Esophagus squamous epithelium (tissue), 5 donors: ENCODE measurements at places on chromosomes 7 and 10.

DNA sequence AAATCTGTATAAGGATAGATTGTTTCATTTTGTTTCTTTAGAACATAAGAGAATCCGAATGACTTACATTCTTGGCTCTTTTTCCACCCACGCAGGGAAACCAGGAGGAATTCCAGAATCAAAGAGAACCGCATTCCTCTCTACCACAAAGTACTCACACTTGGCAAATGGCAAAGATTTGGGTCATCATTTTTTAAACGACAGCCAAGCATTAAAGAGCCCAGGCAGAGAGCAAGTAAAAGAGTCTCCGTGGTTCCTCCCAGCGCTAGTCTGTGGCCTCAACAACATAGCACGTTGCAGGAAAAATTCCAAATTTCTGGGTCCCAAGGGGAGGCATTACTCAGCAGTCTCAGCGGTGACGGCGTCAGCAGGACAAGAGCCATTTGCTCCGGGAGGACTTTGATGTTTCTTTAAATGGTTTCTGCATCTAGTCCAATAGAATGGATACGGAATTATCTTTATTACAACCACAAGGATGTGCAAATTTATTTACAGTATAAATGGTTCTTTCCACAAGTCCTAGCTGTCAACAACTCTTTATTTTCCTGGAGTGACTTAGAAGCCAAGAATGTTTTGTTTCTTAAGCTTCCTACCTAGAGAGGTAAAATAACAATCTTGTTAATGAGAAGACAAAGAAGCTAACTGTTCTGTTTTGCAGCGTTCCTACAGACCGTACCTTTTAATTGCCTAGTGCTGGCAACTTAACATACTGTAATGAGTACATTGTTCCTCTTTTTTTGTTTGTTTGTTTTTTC is 232.5 kb downstream of the SKIDA1 start:
- H3K4me3 ChIP-seq: peak overlapping the region; percentile 9
- no peaks in the 10 kb centered on the region for H3K36me3 ChIP-seq
- no peaks in the 10 kb centered on the region for H3K27me3 ChIP-seq
- DNase-seq: no peak
- no peaks in the 10 kb centered on the region for H3K4me1 ChIP-seq

GRCh38 chr10:123150271-123150985 is 2.5 kb downstream of the HMX2 start:
- peaks cover 56% of the 10 kb centered on the region for H3K27me3 ChIP-seq
- H3K36me3 ChIP-seq: no peaks in the 10 kb centered on the region
- DNase-seq: no peak

DNA sequence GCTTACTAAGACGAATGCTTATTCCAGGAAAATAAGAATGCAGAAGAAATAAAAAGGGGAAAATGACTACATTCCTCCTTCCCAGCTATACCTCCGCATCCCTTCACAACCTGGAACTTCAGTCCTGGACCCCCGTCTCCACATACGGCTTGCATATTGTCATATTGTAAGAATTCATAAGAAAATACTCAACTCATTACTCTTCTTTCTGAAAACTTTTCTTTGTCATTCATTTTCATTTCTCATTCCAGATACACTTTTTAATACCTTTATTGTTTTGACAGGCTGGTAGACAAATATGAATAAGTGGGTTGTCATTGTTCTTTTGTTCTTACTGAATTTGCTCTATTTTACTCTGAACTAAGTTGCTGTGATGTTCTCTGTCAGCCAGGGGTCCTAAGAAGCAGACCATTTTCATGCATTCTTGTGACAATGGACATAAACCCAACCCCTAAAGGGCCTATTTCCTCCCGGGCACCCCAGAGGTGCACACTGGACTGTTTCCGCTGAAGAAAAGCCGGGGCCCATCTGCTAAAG is 23.3 kb upstream of the SFTPA2 start:
- no peaks in the 10 kb centered on the region for H3K36me3 ChIP-seq
- no peak overlapping the region for H3K27ac ChIP-seq
- H3K4me1 ChIP-seq: no peaks in the 10 kb centered on the region
- DNase-seq: no peak
- no peaks in the 10 kb centered on the region for H3K27me3 ChIP-seq

- peaks cover 11% of the 10 kb centered on the region for H3K36me3 ChIP-seq
- peak within 1 kb of the TSS; percentile 100 for H3K27ac ChIP-seq
- DNase-seq: no peak
- H3K4me3 ChIP-seq: peak within 1 kb of the TSS; percentile 87
- peaks cover 27% of the 10 kb centered on the region for H3K4me1 ChIP-seq
Measured at GRCh38 chr7:100867040-100867775, at the start of gene TRIP6. Gene TRIP6 (plus strand): TSS chr7:100867387. CDS start chr7:100867498, 111 bp downstream.

- DNase-seq: no peak
- no peak overlapping the region for H3K4me3 ChIP-seq
- H3K36me3 ChIP-seq: no peaks in the 10 kb centered on the region
- H3K27ac ChIP-seq: no peak overlapping the region
- H3K27me3 ChIP-seq: no peaks in the 10 kb centered on the region
Measured at GRCh38 chr7:83610649-83611304, 38.2 kb downstream of the SEMA3E start.

GRCh38 chr7:47978790-47979144 is 648 bp downstream of the HUS1 start:
- H3K4me3 ChIP-seq: peak overlapping the region; percentile 78
- no peak for DNase-seq
- H3K4me1 ChIP-seq: peaks cover 9% of the 10 kb centered on the region
- peak overlapping the region; percentile 89 for H3K27ac ChIP-seq
- H3K27me3 ChIP-seq: no peaks in the 10 kb centered on the region

DNA sequence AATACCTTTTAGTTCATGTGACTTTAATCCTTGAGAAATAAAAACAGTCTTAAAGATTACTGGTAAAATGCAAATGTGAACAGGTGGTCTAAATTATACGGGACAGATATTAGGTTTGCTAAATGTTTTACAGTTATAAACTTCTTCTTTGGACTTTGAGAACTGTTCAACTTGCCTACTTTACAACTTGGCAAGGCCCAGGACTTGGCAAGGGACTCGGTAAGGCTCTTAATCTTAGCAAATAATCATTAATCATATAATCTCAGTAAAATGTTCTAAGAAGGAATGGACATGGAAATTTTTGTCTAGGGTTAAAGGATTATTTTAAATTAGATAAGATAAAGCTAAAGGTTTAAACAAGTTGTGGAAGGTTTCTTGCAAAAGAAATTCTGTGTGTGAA is 4.8 kb upstream of the UBE2D4 start:
- no peak overlapping the region for H3K4me3 ChIP-seq
- no peak for DNase-seq
- H3K27ac ChIP-seq: no peak overlapping the region

DNA sequence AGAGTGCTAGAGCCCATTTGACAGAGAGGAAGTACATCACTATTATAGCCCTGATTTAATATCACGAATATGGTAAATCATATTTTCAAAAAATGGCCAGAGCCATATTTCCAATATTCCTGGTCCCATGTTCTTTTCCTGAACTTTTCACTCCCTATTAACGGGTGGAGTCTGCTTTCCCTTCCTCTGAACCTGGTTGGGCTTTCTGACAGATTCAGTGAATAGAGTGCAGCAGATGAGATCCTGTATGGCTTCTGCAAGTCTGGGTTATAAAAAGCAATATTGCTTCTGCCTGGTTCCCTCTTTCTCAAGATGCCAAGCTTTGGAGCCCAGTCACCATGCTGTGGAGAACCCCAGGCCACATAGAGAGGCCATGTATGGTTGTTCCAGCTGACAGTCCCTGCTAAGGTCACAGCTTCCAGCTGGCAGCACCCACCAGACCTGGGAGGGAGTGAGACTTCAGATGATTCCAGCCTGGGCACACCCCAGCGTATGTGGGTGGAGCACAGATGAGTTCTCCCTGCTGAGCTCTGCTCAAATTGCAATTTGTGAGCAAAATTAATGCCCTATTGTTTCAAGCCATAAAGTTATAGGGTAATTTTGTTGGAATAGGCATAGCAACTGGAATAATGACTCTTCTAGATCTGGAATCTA is 17.9 kb upstream of the CHCHD3 start:
- H3K4me1 ChIP-seq: no peaks in the 10 kb centered on the region
- no peaks in the 10 kb centered on the region for H3K27me3 ChIP-seq
- no peaks in the 10 kb centered on the region for H3K36me3 ChIP-seq
- no peak overlapping the region for H3K4me3 ChIP-seq
- no peak for DNase-seq

DNA sequence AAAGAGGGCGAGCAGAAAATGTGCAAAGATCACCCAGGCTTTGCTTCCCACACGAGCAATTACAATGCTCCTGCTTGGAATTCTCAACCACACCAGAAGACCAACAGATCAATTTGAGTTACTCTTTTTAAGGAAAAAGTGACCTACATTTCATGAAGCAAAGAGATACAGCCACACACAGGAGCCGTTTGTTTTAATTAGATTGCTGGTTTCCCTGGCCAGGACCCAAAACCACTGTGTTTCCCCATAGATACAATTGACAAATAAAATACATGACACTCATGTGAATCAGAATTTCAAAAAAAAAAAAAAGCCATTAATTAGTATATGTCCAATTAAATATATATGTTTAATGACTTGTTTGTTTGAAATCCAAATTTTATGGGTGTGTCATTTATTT is 458.3 kb downstream of the PLXDC2 start:
- no peak overlapping the region for H3K4me3 ChIP-seq
- H3K27me3 ChIP-seq: no peaks in the 10 kb centered on the region
- H3K36me3 ChIP-seq: no peaks in the 10 kb centered on the region

- no peak overlapping the region for H3K27ac ChIP-seq
- no peak for DNase-seq
- H3K36me3 ChIP-seq: no peaks in the 10 kb centered on the region
- H3K27me3 ChIP-seq: no peaks in the 10 kb centered on the region
Measured at GRCh38 chr7:55521917-55522902, 50.1 kb downstream of the VOPP1 start.

DNA sequence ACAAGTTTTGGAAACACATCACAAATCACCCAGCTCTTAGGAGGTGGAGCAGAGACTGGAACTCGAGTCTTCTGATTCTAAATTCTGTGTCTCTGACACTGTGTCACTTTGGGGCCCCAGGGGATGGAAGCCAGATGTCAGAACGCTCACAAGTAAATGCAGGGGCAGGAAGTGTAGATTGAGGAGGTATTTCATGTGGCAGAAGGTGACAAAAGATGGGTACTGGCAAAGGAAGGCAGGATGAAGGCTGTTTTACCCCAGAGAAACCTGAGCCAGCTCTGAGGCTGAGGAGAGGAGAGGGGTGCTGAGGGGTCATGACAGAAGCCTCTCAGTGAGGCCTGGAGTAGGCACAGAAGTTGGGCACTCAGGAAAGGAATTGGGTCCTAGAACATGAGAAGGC is 6.0 kb upstream of the PURB start:
- H3K4me1 ChIP-seq: peaks cover 3% of the 10 kb centered on the region
- H3K36me3 ChIP-seq: no peaks in the 10 kb centered on the region
- no peak overlapping the region for H3K4me3 ChIP-seq
- DNase-seq: no peak
- H3K27me3 ChIP-seq: no peaks in the 10 kb centered on the region

- no peak overlapping the region for H3K4me3 ChIP-seq
- H3K36me3 ChIP-seq: no peaks in the 10 kb centered on the region
Measured at GRCh38 chr7:117225536-117225935, 97.3 kb downstream of the WNT2 start.

GRCh38 chr10:103645141-103646054 is 151.9 kb downstream of the NEURL1 start:
- H3K36me3 ChIP-seq: no peaks in the 10 kb centered on the region
- H3K4me1 ChIP-seq: peaks cover 90% of the 10 kb centered on the region
- DNase-seq: no peak
- H3K27ac ChIP-seq: peak overlapping the region; percentile 74

GRCh38 chr10:129942936-129943715 is 20.9 kb downstream of the EBF3 start:
- no peaks in the 10 kb centered on the region for H3K4me1 ChIP-seq
- no peaks in the 10 kb centered on the region for H3K27me3 ChIP-seq
- no peak for DNase-seq
- H3K27ac ChIP-seq: no peak overlapping the region
- H3K4me3 ChIP-seq: no peak overlapping the region
- H3K36me3 ChIP-seq: no peaks in the 10 kb centered on the region

DNA sequence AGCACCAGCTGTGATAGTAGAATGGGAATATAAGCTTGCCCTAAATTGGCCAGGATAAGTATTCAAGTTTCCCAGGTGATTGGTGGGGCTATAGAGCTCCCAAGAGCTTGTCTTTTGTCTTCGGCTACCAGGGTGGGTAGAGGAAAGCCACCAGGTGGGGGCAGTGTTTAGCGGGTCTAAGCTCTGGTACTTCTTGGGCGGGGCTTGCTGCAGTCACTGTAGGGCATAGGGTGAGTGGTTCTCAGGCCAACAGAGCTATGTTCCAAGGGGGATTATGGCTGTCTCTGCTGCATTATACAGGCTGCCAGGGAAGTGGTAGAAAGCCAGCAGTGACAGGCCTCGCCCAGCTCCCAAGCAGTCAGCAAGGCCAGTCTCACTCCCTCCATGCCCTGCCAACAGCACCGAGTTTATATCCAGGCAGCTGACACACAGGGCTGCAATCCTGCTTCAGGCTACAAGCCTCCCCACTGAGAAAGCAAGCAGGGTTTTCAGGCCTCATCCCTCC is 110.7 kb downstream of the ZNF467 start:
- H3K27ac ChIP-seq: no peak overlapping the region
- no peaks in the 10 kb centered on the region for H3K27me3 ChIP-seq
- no peak overlapping the region for H3K4me3 ChIP-seq
- H3K36me3 ChIP-seq: no peaks in the 10 kb centered on the region

DNA sequence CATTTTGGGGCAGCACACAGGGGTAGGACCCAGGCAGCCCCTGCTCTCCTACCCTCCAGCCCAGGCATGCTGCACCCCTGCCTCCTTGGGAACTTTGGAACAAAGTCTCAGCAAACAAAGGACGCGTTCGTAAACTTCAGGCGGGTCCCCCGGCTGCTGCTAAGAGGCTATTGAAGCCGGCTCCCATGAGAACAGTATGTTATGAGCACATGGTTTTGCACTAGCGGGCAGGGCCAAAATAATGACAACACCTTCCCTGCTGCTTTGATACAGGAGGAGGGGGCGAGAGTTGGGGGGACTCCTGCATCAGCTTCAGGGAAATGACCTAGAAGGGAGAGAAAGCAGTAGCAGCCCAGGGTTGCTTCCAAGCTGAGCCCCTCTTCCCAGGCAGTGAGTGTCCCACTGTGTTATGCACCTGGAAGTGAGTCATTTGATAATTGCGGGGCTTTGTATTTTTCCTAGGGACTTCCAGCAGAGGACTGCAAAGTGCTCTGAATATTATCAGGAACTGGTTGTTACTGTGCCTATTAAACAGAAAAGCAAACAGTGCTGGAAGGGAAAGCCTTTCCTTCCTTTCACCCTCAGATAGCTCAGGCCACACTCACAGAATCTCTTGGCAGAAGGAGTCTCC is 6.9 kb downstream of the ITPRIP start:
- no peaks in the 10 kb centered on the region for H3K36me3 ChIP-seq
- no peaks in the 10 kb centered on the region for H3K27me3 ChIP-seq
- H3K4me3 ChIP-seq: no peak overlapping the region
- peak overlapping the region; percentile 99 for H3K27ac ChIP-seq
- H3K4me1 ChIP-seq: peaks cover 100% of the 10 kb centered on the region

DNA sequence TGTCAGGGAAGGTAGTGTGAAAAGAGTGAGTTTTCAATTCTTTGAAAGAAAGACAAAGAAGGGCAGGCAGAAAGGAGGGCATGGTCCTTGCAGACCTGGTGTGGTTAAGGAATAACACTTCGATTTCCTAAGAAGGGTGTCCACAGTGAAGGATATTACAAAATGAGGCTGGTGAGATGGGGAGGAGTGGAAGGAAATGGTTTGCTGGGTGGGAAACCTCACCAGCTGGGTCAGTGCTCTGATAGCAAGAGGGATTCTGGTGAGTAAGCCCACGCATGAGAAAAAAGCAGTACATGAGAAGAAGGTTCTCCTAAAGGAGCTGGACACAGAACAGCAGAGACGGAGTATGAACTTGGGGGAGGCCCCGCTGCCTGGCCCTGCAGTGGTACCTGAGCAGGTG is 230.6 kb upstream of the PLXNA4 start:
- no peaks in the 10 kb centered on the region for H3K27me3 ChIP-seq
- H3K4me1 ChIP-seq: no peaks in the 10 kb centered on the region
- H3K4me3 ChIP-seq: no peak overlapping the region
- no peaks in the 10 kb centered on the region for H3K36me3 ChIP-seq
